Hypothalamus (tissue), 51 donors: ENCODE measurements at places on chromosomes 1 and 21.

GRCh38 chr1:195965036-195965435 is 643.2 kb downstream of the KCNT2 start:
- DNase-seq, result no peak

DNA sequence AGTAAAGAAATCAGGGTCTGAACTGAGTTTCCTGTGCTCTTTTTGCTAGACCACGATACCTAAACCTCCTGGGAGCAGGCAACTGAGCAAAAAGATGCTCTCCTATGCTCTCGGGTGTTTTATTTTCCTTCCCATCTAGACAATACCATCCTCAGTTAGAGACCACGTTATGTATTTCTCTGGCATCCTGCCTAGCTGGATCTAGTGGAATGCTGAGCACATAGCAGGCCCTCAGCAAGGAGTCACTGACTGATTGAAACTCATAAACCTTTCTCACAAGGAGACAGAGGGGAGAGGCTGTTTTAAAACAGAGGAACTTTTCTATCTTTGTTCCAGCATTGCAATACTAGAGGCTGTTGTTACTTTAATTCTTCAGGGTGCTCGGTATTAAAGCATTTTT is 168.0 kb downstream of the CYYR1 start:
- no peak for DNase-seq

- DNase-seq, result no peak
Measured at GRCh38 chr1:206651958-206652890, 16.9 kb downstream of the DYRK3 start.

- no peak for DNase-seq
Measured at GRCh38 chr1:50105433-50105832, 3.3 kb upstream of the ELAVL4 start.

DNA sequence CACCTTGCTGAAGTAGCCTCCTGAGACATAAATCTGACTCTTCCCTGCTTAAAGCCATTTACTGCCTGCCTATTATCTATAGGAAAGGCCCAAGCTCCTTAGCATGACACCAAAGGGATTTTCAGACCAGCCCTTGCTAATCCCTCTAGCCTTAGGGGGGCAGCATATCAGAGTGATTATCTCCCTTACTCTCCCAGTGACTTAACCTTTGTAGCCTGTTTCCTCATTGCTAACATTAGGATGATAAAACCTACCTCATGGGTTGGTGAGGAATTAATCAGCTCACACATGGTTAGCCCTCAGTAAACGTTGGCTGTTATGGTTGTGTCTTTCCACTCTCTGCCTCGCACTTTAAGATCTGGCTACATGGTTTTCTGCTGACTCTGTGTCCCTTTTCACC is 70.1 kb downstream of the ROR1 start:
- DNase-seq, result no peak

DNA sequence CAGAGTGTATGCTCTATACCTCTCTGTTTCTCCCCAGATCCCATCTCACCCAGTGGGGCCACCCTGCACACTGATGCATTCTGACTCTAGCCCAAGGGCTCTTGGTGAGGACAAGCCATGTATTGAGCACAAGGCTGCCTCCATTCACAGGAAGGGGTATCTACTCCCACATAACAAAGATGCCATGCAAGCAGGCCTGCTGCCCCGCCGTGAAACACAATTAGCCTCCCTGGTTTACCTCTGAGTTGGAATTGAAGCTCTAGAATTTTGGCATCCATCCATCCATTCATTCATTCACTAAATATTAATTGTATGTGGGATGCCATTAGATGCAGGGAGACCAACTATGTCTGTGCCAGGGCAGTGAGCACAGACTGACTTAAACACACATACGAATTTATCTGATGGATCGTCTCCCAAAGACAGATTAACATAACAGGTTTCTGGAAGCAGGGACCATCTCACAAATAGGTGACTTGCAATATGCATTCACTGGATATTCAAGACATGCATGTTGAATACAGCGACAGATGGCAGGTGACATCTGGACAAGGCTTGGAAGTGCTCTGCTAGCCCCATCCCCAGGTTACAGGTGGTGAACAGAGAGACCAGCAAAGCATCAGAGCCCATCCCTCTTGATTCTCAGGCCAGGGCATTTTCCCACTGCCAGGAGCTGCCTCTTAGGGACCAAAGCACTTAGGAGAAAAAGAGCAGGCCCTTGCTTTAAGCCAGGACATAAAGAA is 34.3 kb downstream of the TRABD2B start:
- no peak for DNase-seq

DNA sequence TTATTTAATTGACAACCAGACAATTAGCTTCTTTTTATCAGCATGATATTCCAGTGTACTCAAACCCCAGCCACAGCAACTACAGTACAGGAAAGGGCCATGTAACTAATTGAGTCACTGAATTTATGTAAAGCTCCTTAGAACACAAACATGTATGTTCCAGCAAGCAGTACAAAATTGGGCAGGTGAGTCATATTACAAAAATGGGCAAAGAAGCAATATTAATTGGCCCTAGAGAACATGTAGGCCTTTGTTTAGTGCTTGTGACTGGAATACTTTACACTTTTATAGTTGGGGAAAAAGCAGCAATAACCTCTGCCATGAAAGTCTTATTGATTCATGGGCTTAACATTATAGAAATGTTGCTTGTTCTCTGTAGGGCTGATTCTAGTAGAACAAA is 31.8 kb downstream of the CLEC20A start:
- no peak for DNase-seq

- no peak for DNase-seq
Measured at GRCh38 chr1:200883118-200883517, 10.3 kb downstream of the GPR25 start.

- no peak for DNase-seq
Measured at GRCh38 chr1:8962812-8963530, 17.3 kb downstream of the CA6 start.

GRCh38 chr1:201885531-201886075 is 3.1 kb upstream of the SHISA4 start:
- DNase-seq, result no peak
